ENCODE measurements at places on chromosomes 3 and 15.

DNA sequence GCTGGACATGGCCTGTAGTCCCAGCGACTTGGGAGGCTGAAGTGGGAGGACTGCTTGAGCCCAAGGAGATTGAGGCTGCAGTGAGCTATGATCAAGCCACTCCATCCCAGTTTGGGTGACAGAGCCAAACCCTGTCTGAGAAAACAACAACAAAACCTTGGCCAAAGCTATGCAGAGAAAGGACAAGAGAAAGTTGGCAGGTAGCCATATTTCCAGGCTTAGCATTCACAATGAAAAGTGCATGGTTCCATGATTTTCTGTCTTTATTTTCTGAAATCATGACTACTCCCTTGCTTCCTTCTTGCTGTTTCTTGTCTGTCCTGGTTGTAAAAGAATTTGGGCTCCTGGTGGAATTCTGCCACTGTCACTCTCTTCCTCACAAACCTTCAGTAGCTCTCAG lies 284.6 kb upstream of the C2CD4B start:
- DNase-seq: no peak

- DNase-seq: no peak
Measured at GRCh38 chr15:47806008-47806407, 88.7 kb downstream of the SEMA6D start.

DNA sequence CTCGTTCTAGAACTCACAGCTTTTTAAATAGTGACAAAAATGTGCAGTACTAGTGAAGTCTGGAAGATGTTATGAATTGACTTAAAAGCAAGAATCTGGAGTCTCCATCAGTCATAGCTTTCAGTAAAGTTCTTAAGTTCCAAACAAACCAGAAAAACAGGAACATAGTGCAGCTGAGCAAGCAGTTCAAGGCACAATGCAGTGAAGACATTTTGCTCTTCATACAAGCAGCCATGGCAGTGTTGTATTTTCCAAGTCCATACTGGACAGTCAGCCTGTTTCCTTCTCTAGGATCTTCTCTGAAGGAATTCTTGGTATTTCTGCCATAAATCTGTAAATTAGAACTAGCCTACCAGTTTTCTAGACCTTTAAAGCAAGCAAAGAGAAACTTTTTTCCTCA lies 90.5 kb downstream of the LRRC28 start:
- DNase-seq: no peak

DNA sequence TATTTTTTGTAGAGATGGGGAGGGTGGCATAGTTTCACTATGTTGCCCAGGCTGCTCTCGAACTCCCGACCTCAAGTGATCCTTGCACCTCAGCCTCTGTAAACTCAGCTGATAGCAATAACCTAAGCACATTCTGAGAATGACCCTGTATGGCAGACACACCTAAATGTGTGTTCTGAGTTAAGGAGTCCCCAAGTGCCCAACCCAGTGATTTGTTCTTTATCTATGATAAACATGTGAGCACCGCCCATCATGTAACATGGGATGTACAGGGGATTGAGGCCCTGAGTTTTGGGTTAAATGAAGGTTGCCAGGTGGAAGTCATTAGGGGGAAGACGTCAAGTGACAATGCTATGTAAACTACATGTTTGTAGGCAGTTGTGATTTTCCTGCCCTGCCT lies 5.7 kb downstream of the NCEH1 start:
- DNase-seq: no peak

- no peak for DNase-seq
Measured at GRCh38 chr15:35136321-35137189, 51.5 kb upstream of the NANOGP8 start.

DNA sequence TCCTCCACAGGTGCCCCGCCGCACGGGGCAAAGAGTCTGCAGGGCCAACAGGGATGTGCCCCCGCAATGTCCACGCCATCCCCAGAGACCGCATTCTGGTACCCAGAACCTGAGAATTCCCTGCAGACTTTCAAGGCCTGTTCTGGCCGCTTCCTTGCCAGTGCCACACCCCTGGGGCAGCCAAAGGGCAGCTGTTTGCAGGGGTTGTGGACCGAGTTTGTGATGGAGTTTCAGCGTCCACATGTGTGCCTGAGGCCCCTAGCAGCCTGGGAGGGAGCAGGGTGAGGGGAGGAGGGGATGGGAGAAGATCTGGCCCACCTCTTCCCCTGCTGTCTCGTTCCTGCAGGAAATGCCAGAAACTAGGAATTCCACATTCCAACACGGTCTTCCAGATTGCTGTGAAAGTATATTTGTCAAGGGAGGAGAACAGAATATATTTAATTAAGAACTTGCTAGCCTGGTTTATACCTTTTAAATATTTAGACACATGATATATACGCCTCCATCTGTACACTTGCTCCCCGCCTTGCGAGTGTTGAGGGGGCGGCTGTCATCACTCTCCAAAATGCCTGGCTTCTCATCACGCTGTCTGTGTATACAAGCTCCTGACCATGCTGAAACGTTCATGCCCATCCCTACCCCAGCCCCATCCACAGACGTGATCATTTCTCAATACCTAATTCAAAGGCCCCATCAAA lies 31.1 kb upstream of the RASA2 start:
- DNase-seq: no peak

- DNase-seq: no peak
Measured at GRCh38 chr3:42814914-42815507, 5.8 kb downstream of the ACKR2 start.

DNA sequence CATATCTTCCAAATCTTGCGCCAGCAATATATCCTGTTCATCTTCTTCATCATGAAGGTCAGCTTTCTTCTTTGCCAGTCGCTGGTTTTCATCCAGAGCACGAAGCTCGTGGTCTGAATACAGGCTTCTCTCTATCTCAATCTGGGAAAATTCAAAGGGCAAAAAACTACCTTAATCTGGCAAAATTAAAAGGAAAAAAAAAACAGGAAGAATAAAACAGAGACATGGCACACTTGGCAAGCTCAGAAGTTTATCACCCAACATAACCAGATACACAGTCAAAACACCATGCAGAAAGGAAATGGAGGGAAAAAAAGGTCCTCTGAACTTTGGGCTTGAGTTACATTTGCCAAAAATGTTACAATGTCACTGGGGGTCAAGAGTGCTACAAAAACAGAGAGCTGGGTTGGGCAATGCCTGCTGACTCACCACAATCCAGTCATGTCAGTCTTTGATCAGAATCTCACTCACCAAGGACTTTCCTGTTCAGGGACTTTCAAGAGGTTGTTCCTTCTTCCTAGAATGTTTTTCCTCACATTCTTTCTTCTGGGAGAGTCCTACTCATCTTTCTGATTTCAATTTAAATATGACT lies 1.5 kb downstream of the MRPL46 start:
- no peak for DNase-seq

GRCh38 chr15:95131131-95131556 lies 899.8 kb downstream of the MCTP2 start:
- DNase-seq: no peak

- no peak for DNase-seq
Measured at GRCh38 chr15:33934396-33934795, 33.9 kb upstream of the CHRM5 start.

DNA sequence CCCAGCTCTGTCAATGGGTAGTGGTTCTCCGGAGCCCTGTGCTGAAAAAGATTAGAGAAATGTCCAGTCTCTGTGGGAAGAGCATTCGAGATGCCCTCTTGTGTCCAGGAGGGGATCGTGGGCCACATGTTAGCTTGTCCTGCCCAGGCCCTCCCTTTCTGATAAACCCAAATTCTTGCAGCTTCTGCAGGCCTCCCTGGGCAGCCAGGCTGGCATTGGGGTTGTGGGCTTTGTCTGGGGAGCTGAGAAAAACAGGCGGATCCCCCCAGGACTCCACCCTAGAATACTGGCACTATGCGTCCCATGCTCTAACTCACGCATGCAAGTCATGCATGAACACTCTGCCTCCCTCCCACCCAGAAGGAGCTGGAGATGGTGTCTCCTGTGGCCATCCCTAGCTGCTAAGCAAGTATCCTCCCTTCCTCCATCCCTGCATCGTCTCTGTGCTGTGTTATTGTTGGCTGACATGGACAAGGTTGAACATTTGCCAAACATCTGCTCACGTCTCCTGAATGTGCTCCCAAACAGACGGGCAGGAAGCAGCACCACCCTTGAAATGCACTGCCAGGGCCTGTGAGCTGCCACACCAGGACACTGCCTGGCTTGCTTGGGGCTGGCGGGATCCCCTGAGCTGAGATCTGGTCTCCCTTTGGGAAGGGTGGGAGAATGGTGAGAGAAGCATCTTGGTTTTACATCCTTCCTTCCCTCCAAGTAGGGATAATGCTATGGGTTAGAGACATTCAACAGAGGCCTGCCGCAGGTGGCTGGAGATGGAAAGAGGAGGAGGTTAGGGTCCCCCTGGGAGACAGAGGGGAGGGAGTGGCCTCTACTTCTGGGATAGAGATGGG lies 26.5 kb downstream of the CFAP161 start:
- no peak for DNase-seq

DNA sequence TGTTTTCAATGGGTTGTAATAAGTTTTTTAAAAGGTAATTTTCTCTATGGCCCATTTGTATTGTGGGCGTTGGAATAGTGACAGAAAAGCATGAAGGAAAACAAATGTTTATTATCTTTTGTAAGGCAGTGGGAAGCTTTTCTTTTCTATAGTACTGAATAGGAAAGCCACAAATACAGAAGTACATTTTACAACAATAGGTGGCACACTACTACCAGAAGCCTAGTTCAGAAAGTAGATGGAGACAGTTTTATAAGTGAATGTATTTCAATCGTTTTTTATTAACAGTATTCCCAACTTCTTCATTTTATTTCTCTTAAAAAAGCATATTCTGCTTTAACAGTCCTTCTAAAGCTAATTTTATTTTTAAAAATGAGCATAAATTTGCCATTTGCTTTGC lies 296.7 kb downstream of the PTPRG start:
- DNase-seq: no peak
